ENCODE measurements at places on chromosomes 11 and 22. TPM values are rescaled to one million over a fixed set of nuclear protein-coding genes. Genes with fewer than 3 reads are reported as not detected.

The SLC1A2 gene
- total RNA-seq: 2.7 TPM

The PSMC3 gene
- total RNA-seq: 159 TPM

The BIRC3 gene
- 0.47 TPM for total RNA-seq

The TMPRSS6 gene
- not detected for total RNA-seq

The NARS2 gene
- 15.4 TPM for total RNA-seq

The NCAM1 gene
- total RNA-seq: not detected

The FAM180B gene
- 0.09 TPM for total RNA-seq

The CST6 gene
- total RNA-seq: 0.17 TPM

The INS gene
- not detected for total RNA-seq
